HFFc6 (cell line): ENCODE measurements at places on chromosomes 16 and 17. TPM values are rescaled to one million over a fixed set of nuclear protein-coding genes. Genes with fewer than 3 reads are reported as not detected.

The PDP2 gene
- 15.5 to 18.6 TPM (median 15.9 TPM) in 3 replicates for total RNA-seq

GRCh38 chr17:17897442-17897841 is 60.7 kb upstream of the SREBF1 start:
- DNase-seq: no peak

GRCh38 chr16:80984124-80984892 is 22.4 kb downstream of the CMC2 start:
- DNase-seq: no peak

DNA sequence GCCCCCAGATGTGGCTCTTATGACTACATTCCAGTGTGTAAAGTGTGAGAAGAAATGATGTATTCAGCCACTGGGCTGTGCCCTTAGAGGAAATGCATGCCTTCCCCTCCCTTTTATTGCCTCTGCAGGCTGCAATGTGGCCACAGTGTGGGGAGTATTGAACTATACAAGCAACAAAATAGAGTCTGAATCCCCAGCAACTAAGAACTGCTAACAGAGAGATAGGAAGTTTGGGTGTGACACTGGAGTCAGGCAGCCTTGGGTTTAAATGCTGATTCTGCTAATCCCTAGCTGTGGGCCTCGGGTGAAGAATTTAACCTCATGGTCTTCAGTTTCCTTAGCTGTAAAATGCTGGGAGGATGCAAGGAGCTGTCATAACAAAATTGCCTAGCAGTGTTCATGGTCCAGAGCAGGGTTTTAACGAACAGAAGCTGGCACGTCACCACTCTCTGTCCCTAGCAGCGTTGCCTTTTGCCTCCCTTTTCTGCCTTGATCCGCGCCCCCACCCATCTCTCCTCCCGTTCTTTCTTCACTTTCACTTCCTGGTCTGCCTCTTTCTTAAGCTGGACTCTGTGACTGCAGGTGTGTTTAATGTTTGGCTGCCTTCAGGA is 50.3 kb downstream of the KPNA2 start:
- DNase-seq: no peak

DNA sequence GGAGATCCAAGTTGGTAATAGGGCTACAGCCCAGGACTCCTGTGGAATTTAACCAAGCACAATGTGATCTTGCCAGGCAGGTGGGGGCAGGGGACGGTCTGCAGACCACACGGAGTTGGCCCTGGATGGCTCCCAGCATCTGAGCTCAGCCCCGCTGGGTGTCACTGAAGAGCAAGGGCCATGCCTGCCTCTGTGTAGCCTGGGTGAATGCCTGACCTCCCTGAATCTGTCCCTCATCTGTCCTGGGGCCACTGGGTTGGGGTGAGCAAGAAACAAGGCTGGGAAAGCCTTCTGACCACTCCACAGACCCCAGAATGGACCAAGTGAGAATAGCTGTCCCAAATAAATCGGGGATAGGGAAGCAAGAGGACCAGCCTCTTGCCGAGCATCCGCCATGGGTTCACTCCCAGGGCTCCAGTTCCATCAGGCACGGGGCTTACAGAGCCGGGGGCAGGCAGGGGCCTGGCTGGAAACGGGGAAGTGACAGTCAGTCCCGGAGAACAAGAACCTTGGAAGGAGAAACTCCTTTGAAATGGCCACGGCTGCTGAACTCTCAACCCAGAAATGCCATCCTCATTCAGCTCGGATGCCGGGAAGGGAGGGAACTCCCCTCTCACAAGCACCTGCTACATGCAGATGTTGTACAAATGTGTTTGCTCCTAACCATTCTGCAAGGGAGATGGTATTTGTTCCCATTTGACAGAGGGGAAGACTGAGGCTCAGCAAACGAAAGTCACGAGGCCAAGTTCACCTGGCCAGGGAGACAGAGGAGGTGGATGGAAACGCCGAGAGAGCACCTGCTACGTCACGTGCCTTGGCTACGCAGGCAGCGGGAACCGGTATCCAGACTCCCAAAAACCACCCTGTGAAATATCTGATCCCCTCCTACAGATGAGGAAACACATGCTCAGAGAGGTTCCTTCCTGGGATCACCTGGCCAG is 50.0 kb downstream of the RMI2 start:
- no peak for DNase-seq

DNA sequence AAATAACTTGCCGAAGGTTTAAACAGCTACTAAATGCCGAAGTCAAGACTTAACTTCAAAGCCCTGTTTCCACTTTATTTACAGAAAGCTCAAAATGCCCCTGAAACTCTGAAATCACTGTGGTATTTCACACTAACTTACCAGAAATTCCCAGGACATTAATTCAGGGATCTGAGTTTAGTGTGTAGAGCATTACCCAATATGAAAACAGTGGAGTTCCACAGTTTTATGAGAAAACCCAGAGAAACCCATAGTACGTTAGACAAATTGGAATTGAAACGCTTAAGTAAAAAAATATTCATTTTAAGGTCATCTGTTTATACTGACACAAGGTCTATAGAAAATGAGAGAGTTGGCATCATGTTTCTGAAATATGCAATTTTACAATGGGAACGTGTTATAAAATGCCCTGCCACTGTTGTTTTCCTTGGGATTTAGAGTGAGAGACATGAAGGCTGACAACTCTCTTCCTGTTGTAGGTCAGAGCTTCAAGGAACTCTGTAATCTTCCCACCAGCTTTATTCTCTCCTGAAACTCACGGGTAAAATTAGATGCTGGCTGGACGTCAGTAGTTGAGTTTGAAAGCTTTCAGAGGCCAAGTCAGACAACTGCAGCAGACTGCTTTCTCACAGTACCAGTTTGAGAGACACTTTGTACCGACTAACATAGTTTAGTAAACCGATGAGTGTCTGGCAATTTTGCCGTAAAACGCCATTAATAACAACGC is 139.4 kb upstream of the TBX2 start:
- peak; percentile 56 for DNase-seq
